ENCODE measurements at places on chromosomes 4 and X.

GRCh38 chr4:172947594-172947993, 221.0 kb upstream of the GALNT7 start:
- DNase-seq, result peak; percentile 32

- DNase-seq, result no peak
These were observed 583.9 kb downstream of the KCTD8 start for GRCh38 chr4:43864616-43865146.

DNA sequence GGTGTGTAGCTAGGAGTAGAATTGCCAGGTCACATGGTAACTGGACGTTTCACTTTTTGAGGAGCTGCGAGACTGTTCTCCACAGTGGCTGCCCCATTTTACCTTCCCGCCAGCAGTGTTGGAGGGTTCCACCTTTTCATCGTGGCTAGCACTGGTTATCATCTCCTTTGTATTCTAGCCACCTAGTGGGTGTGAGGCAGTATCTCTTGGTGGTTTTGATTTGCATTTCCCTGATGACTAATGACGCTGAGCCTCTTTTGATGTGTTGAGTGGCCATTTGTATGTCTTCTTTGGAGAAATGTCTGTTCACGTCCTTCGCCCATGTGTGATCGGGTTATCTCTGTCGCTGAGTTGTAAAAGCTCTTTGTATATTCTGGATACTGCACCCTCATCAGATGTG, 10.6 kb downstream of the ABCD1 start:
- no peak for DNase-seq

DNA sequence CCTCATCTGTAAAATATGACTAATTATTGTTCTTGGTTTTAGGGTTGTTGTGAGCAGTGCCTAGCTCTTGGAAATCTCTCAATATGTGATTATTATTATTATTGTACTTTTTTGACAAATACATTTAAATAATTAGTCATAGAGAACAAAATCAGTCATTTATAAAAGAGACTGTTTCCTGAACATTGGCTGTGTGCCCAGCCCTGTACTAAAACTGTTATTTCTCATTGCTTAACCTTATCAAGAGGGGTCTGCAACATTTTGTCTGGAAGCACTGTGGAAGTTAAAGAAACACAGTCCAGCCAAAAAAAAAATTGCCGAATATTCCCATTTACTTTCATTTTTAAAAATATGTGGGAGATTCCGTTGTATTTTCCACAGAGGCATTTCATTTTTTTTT, 989.2 kb upstream of the SLIT2 start:
- no peak for DNase-seq

DNA sequence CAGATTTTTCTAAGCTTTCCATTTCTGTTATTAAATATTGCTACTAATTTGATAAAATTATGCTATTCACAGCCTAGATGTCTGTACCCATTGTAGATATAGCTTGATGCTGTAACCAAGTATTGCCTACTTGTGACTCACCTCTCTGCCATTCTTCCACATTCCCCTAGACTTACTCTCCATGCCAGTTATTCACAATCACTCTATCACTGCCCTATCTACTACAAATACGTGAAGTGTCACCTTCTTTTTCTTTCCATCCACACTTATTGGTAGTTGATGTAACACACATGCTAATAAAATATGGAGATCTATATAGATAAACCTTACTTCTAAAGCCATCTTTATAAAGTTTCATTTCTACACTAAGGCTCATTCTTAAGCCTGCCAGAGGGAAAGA, 179.4 kb upstream of the PACRGL start:
- DNase-seq, result no peak

DNA sequence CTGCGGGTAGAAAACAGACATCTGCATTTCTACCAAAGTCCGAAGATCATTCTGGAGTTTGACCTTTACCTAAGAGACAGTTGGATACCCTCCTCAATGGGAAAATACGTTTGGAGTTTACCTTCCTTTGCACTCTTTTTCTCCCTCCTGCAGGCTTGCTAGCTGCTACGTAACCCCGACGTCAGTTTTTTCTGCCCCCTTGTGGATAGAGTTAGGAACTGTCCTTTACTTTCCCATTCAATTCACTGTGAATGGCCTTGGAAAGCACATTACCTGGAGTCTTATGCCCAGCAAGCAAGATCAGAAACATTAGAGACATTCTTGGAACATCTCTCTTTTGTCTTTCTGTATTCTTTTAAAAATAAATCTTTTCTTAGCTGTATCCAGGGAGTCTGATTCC, 250.7 kb downstream of the NAP1L3 start:
- DNase-seq, result no peak

GRCh38 chrX:106278951-106279350, 110.8 kb downstream of the PWWP3B start:
- no peak for DNase-seq

- no peak for DNase-seq
These were observed 37.8 kb downstream of the ADD1 start for GRCh38 chr4:2881431-2881830.

DNA sequence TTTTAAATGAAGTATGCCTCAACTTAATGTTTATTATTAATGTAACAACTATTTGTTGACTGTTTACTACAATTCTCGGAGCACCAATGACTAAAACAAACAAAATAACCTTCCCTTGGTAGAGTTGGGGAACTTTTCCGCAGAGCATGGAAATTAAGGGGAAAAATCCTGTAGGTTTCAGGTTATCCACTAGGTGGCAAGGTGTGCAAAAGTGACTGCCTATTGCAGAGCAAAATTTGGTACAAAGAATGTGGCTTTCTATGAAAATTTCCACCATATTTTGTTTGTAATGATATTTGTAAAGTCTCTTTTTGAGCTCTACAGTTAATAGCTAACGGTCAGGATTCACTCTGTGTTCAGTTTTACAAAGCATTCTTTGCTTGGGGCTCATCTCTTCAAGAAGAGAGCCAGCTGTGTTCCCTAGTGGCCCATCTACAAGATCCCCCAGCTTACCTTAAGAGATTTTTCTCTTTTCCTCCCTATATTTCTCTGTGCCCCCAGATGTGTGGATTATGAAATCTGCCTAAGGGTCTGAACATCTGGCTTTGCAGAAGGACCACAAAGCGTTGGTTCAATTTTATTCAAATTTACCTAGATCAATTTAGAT, 61.1 kb downstream of the FBXO8 start:
- DNase-seq, result no peak

DNA sequence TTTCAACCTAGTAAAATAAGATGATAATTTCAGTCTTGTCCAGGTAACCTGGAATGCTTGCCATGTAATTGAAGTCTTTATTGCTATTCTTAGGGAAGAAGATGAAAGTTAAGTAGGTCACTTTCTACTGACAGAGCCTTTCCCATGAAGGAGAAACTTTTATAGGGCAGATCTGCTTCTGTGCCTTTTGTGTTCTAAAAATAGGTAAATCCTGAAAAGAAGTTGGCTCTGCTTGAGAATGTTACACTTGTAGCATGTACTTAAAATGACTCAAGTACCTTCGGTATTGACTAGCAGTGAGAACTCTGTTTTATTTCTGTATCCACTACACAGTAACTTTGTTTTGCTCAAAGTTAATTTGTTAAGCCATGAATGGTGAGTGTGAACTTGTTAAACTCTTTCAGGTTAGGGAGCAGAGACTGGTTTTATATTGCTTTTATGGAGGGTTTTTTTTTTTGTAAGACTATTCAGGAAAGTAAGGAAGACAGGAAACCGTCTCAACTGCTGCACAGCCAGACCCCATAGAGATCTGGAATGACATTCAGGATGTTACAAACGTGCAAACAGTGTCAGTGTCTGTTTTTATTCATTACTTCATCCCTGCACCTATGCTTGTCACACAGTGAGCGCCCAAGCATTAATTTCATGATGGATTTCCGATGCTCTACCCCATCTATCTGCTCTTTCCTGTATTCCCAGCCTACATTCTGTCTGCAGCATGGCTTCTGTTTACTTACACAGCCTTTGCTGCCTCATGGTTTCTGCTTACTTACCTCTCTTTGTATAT, 53.0 kb downstream of the SEPTIN11 start:
- DNase-seq, result no peak

DNA sequence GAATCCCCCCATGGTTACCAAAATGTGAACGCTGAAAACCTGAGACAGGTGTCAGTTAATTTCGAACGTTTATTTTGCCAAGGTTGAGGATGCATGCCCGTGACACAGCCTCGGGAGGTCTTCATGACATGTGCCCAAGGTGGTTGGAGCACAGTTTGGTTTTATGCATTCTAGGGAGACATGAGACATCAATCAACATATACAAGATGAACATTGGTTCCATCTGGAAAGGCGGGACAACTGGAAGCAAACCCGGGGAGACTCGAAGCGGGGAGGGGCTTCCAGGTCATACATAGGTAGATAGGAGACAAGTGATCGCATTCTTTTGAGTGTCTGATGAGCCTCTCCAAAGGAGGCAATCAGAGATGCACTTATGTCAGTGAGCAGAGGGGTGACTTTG, 11.0 kb upstream of the SH3BP2 start:
- DNase-seq, result no peak

DNA sequence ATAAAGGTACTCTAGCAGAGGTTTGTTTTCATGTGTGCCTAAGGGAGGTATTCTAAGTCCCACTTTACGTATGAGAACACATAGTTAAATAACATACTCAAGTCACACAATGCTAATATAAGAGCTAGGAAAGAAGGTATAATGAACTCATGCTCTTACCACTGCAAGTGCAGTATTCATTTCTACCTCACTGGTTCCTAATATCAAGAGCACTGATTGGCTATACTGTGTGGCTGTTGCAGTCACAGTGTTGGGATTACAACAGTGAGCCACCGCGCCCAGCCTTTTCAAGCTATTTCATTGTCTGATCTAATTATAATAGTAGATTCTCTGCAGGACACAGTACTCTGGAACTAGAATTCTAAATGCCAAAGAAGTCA, 84.0 kb downstream of the PDS5A start:
- DNase-seq, result no peak

- no peak for DNase-seq
These were observed 38.6 kb upstream of the AGA start for GRCh38 chr4:177480795-177481194.

DNA sequence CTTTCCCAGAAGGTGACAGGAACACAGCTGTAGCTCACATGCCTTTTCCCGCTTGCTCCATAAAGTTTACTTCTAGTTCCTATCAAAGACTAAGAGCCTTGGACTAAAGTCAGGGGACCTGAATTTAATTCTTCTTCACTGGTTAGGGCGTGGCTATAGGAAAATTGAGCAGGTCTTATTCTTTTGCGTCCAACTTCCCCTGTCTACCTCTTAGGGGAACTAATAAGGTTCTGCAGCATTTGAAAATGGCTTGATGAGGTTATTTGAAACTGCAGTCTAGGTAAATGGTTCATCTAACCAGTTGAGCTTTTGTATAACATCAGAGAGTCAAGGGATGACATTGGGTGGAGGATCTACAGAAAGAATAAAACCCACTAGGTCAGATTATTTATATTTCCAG, 2.6 kb downstream of the ARHGAP10 start:
- no peak for DNase-seq

GRCh38 chrX:320126-320783, 1.7 kb upstream of the GTPBP6 start:
- no peak for DNase-seq

DNA sequence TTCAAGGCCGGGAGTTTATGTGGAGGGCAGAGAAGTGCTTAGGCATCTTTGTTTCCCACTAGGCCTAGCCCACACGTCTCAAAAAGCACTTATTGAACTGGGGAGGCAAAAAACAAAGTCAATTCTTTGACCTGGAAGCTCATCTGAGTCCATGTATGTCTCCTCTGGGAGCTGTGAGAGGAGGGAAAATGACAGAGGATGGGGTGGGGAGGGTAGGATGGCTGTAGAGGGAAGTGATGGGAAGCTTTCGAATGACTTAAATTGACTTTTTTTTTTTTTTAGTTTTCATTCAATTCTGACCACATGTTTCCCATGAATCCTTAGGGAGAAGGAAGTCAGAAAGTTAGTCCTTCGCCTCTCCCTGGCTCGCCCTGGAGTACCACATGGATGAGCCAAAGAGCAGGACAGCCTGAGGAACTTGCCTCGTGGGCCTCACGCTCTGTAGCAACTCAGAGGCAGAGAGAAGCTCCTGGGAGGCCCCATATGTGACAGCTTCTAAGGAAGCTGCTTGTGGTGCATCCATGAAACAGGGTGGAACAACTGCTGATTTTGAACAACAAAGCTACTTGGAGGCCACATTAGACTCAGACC, 45.0 kb downstream of the NHSL2 start:
- DNase-seq, result no peak

- DNase-seq, result no peak
These were observed 57.4 kb downstream of the NSD2 start for GRCh38 chr4:1928356-1929239.

GRCh38 chrX:13396924-13397323, 77.1 kb upstream of the ATXN3L start:
- DNase-seq, result no peak

DNA sequence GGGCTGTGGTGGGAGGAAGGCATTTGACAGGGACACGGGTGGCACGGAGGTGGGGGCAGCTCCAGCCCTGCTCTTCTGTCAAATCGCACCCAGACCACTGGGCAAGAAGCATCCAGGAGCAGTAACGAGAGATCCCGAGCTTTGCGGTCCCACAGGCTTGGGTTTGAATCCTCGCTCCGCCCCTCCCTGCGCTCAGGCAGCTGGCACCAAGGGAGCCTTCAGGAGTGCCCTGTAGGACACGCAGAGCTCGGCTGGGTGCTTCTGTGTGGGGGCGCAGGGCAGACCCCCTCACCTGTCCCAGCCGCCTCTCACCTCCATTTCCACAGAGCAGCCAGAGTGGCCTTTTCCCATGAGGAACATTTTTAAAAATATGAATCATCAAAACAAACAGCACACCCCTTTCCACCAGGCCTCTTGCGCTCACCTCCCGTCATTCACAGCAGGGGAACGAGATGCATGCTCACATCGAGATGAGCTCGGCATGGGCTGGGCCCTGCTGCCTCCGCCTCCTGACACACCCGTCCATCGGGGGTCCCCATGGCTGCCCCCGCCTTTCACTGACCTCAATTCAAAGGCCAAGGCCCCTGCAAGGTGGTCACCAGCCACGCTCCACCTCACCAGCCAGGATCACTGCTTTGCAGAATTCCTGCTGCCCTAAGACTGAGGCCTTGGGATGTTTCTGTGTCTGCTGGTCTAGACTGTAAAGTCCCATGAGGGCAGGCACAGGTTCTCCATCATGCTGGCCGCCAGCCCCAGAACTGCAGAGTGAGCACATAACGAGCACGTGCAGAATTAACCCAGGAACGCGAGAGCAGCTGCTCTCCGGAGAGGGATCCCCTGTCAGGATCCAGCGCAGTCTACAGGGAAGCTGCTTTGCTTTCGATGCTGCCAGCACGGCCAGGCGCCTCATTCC, 52.7 kb downstream of the ACOX3 start:
- DNase-seq, result no peak

DNA sequence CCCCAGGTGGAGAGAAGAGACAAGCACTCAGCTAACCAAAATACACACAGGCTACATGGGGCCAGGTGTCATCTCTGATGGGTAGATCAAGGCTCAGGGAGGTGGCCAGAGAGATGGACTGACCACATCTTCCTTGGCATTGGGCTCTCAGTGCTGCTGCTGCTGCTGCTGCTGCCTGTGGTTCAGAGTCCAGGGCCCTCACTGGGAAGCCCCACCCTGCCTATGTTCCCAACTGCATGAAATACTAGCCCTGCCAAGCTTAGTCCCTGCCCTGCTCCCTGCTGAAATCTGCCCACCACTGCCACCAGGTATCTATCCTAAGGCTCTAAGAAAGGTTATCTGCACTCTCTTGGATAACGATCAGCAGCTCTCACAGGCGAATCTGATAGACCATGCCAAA, 118.7 kb downstream of the EFHC2 start:
- DNase-seq, result no peak

GRCh38 chrX:136525738-136526606, 6.0 kb upstream of the VGLL1 start:
- DNase-seq, result peak; percentile 18

- no peak for DNase-seq
These were observed 270.8 kb downstream of the BCOR start for GRCh38 chrX:39826813-39827543.

GRCh38 chr4:98509721-98510120, 148.7 kb downstream of the TSPAN5 start:
- peak; percentile 41 for DNase-seq
